ENCODE measurements at places on chromosomes 7 and 10. TPM values are rescaled to one million over a fixed set of nuclear protein-coding genes. Genes with fewer than 3 reads are reported as not detected.

- no peak for DNase-seq
These were observed 575.6 kb downstream of the ARL4A start for GRCh38 chr7:13262929-13263530.

- no peak for DNase-seq
These were observed 21.6 kb downstream of the WBP1L start for GRCh38 chr10:102765336-102765735.

- DNase-seq, result no peak
These were observed 73.4 kb downstream of the ARHGAP22 start for GRCh38 chr10:48531486-48531885.

Gene LDB3
- total RNA-seq, result 15.9 TPM

Gene CALHM3
- not detected for total RNA-seq

Gene PDE1C
- total RNA-seq, result 12.2 TPM

Gene SFRP4
- total RNA-seq, result 1.9 TPM

Measured in ureter (tissue), 1 donor.